G401 (cell line): ENCODE measurements at places on chromosomes 5 and 9. TPM values are rescaled to one million over a fixed set of nuclear protein-coding genes. Genes with fewer than 3 reads are reported as not detected.

The TAF11L10 gene
- not detected in 2 replicates for total RNA-seq

The KCNV2 gene
- not detected in 2 replicates for total RNA-seq

The MSX2 gene
- total RNA-seq = 37.3 and 40.2 TPM in 2 replicates

The SLC34A3 gene
- not detected in 2 replicates for total RNA-seq

The CDO1 gene
- not detected in 2 replicates for total RNA-seq

The COL23A1 gene
- 0.06 TPM in 1 of 2 replicates, not detected in the other for total RNA-seq

The OLFM1 gene
- total RNA-seq = 5.9 and 6.5 TPM in 2 replicates

The VCAN gene
- 11.9 and 27.1 TPM in 2 replicates for total RNA-seq

The CCDC180 gene
- total RNA-seq = 2.4 and 6.2 TPM in 2 replicates

The PPP2CA gene
- total RNA-seq = 304 and 405 TPM in 2 replicates

The ATG12 gene
- 48.1 and 67.1 TPM in 2 replicates for total RNA-seq

DNA sequence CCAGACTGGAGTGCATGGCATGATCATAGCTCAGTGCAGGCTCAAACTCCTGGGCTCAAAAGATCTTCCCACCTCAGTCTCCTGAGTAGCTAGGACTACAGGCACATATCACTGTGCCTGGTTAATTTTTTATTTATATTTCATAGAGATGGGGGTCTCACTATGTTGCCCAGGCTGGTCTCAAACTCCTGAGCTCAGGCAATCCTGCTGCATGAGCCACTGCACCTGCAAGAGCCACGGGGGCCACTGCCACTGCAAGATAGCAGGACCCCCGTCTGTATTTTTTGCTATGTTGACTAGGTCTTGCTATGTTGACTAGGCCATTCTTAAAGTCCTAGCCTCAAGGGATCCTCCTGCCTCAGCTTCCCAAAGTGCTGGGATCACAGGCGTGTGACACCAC, 6.5 kb downstream of the CYSTM1 start:
- DNase-seq = no peak

GRCh38 chr5:69046375-69046957, 47.3 kb upstream of the SLC30A5 start:
- no peak for DNase-seq

DNA sequence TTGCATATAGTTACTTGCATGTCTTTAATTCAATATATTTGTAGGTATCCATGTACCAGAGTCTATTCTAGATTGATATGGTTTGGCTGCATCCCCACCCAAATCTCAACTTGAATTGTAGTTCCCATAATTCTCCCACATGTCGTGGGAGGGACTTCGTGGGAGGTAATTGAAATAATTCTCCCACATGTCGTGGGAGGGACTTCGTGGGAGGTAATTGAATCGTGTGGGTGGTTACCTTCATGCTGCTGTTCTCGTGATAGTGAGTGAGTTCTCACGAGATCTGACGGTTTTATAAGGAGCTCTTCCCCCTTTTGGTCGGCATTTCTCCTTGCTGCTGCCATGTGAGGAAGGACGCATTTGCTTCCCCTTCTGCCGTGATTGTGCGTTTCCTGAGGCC, 16.5 kb downstream of the FBXL7 start:
- DNase-seq = no peak

- no peak for DNase-seq
These were observed 25.3 kb downstream of the GLRA1 start for GRCh38 chr5:151899399-151899798.

DNA sequence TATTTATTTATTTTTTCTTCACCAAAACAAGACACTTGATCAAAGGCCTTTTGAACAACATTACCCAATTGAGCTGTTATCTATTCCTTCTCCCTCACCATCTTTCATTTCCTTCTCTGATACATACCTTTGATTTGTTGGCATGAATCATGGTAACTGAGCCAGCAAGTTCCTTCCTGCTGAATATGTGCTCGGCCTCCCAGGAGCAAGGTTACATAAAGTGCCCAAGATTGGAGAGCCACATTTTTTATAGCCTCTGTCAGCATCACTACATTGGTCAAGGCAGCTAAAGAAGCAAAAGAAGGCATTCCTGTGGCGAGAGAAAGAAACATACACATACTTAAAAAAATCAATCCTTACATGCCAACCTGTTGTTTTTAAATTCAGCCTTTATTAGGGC, 369.6 kb downstream of the CYLC2 start:
- DNase-seq = no peak

DNA sequence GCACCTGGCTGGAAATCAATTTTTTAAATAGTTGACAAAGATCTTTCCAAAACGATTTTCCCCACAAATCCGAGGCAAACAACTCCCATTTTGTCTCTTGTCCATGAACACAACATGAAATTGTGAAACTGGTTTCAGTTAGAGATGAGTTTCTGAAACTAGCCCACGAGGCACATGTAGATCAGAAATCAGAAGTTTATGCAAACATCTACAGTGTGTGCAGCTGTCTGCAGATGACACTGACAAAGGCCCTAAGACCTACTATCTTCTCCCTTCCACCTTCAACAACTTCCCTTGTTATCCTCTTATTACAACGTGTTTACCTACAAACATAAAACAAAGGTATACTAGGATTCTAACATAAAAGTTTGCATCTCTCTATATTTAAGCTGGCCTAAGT, 183.3 kb downstream of the DIRAS2 start:
- no peak for DNase-seq

- DNase-seq = no peak
These were observed 396.7 kb downstream of the MRPS30 start for GRCh38 chr5:45205403-45205961.

- DNase-seq = no peak
These were observed 212.5 kb downstream of the RAB3C start for GRCh38 chr5:58795327-58795726.

DNA sequence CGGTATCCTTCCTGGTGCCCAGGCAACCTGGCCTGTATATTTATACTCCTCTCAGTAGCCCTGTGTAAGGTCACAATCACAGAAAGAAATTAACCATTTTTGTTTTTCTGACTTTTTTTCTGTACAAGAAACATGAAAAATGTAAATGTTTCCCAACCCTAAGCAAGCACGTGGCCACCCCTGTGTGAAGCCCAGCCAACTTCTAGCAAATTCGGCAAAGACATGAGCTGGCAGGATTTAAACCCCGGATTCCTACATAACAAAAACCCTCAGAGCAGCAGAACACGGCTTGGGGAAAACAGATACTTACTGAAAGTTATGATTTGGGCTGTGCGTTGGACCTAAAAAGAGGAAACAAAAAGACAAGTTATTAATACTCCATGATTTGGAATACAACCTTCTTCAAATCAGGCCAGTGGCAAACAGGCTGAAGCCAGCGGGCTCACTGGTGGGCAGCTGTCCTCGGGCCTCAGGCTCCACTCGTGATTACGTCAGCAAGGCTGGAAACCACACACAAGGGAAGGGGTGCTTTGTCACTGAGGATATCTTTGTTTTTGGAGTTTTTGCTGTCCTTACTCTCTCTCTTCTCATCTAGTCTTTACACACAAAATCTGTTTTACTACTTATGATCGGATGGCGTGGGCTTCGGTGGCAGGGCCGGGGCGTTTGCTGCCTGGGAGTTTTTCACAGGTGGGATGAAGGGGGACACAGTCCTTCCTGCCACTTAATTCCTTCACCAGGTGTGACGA, 194.1 kb downstream of the ROR2 start:
- DNase-seq = no peak
